ENCODE measurements at places on chromosomes 12 and 14.

GRCh38 chr12:104360157-104360556 lies 56.6 kb downstream of the EID3 start:
- peak; percentile 48 for DNase-seq

DNA sequence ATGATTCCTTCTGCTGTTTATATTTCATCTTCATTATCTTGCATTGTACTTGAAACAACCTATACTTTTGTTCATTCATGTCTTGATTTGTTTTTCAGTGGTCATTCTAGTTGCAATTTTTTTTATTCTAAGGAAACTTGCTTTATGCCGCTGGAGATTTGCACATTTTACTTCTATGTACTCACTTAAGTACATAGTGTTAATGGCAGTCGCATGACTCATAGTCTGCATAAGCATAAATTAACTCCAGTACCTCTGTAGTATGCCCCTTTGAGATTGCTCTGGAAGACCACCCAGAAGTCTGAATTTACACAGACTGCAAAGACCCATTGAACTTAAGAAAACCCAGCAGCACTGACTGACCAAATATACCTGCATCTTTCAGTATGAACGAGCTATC lies 77.0 kb downstream of the MSRB3 start:
- peak; percentile 22 for DNase-seq

DNA sequence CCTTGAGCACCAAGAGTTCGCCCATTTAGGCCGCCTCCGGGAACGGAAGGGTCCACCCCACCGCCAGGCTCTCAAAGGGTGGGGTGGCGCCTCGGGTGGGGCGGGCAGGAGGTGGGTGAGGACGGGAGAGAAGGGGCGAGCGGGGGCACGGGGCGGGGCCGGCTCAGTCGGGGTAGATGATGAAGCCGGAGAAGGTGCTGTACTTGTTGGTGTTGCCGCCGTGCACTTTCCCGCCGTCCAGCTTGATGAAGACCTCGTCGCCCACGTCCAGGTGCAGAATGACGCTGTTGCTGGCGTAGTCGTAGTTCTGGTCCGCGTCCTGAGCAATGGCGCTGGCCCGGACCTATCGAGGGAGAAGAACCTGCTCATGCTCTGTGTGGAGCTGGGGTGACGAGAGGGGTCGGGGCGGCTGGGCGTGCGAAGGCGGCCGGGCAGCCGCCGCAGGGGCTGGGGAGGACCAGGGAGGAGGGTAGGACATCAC lies 4.1 kb downstream of the C1QL4 start:
- DNase-seq, result no peak

DNA sequence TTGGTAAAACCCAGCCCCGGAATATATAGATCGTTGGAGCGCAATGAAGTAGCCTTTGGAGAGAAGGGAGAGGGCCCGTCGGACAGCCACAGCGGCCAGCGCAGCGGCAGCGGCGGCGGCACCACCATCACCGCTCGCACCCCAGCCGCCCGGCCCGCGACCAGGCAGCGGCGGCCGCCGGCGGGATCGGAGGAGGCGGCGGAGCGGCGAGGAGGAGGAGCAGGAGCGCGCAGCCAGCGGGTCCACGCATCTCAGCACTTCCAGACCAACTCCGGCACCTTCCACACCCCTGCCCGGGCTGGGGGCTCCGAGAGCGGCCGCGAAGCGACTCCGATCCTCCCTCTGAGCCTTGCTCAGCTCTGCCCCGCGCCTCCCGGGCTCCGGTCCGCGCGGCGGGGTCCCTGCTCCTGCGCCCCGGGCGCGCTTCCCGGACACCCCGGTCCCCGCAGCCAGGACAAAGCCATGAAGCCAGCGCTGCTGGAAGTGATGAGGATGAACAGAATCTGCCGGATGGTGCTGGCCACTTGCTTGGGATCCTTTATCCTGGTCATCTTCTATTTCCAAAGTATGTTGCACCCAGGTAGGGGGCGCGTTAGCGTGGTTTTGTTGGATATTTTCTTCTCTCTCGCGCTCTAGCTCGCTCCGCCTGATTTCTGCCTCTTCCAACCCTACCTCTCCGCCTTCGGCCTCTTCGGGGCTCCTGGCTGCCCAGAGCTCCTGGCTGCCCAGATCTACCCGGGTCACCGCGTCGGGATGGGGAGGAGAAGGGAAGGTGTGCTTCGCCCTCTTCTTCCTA lies 400 bp downstream of the CHST11 start:
- peak; percentile 79 for DNase-seq

DNA sequence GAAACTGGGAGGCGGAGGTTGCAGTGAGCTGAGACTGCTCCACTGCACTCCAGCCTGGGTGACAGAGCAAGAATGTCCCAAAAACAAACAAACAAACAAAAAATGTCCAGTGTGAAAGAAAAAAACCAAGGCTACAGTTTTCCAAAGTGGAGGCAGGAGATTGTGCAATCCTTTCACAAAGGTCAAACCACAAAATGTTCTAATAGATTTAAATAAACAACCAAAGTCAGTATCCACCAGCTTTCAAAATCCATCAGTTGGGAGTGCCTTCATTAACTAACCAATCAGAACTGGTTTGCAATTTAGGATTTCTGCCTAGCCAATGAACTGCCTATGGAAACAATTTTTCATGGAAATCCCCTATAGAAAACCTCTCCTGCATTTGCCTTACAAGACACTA lies 52.3 kb upstream of the TRIM9 start:
- peak; percentile 21 for DNase-seq

GRCh38 chr12:130804216-130804615 lies 34.8 kb downstream of the STX2 start:
- no peak for DNase-seq

- peak; percentile 52 for DNase-seq
Observed at GRCh38 chr14:69044965-69045555, 66.0 kb upstream of the ACTN1 start.

DNA sequence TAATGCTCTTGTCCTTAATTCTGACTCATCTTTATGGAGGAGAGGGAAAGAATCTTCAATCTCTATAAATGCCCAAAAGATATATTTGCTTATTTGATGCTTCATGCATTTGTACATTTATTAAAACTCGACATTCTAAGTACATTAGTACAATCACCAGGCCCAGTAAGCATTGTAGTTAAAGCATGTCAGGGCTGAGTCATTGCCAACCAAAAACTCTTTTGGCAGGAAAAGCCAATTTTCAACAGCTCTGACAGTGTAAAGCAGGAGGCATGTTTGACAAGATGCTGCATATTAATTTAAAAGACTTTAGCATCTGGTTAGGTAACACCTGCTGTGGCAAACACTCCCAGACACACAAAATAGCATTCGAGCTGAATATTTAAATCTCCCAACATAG lies 290.9 kb downstream of the PPFIA2 start:
- peak; percentile 79 for DNase-seq

DNA sequence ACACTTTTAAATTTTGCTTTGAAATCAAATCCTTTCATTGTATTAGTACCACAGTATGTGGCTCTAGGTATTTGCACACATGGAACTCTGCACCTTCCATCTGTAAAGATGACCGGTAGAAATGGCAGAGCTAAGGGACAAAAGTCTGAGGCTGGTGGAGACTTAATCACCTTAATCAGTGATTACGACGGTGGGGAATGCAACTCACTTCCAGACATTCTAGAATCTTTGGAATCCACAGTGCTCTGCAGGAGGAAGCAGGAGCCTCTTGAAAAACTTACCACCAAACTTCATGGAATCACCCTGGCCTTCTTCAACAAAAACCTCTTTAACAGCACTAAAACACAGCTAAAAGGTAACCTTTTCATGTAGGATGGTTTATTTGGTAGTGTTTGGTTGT lies 3.9 kb upstream of the DACT1 start:
- peak; percentile 34 for DNase-seq

DNA sequence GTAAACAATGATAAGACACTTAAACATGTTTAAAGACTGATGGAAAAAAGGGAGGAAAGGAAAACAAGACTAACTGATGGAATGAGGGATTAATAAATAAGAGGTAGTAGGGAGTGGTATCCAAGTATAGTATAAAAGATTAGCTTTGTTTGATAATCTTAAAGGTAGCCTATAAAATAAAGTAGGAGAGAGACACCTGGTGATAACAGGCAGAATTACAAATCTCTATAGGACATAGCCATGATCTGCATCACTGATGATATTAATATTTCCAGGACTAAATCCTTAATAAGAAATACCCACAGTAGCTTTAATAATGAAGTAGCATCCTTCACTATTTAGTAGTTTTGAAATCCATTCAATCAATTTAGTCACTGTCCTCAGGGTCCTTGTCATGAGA lies 30.4 kb downstream of the DLGAP5 start:
- peak; percentile 61 for DNase-seq

DNA sequence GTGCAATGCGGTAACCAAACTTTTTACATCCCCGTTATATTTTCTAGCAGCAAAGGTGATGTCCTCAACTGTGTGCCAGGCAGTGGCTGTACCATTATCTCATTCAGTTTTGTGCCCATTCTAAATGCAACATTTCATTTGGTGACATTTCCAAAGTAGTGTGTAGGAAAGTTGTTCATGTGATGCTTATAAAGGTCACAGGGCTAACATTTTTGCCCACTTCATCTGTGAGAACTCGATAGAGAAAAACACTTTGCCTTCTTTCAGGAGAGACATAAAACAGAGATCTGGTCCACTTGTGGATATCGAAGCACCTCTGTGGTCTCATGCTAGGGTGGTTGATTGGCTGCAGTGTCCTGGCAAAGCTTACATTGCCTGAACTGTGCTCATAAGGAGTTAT lies 414.2 kb upstream of the PDE3A start:
- DNase-seq, result no peak

GRCh38 chr14:98131406-98131805 lies 1140.6 kb downstream of the BCL11B start:
- DNase-seq, result no peak

DNA sequence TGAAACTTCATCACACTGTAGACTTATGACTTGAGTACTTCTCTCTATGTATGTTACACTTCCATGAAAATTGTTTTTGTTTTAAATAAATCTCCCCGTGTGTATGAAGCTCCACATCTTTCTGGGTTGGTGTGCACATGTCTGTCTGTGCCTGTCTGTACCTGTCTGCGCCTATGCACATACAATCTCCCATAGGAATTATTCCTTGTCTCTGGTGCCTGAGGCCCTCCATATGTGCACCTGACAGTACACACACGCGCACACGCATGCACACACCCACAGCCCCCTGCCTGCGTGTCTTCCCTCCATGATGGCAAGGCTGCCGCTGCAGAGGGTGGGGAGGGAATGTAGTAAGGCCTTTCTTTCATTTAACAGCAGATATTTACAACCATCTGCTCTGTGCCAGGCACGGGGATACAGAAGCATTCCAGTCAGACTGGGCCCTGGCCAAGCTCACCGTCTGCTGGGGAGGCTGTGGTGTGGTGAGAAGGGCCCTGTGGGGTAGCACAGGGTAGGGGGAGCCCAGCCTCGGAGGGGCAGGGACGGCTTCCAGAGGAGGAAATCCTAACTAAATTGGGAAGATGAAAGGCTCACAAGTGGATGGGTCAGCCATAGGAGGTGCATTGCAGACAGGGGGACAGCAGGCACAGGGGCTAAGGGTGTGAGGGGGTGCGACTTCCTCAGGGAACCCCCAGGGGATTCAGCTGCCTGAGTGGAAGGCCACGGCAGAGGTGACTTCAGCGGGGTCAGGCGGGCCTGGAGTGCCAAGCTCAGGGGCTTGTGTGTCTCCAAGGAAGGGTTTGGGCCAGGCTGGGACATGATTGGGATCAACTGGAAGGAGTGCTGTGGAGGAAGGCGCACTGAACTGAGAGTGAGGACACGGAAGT lies 26.1 kb downstream of the KRT8 start:
- no peak for DNase-seq

GRCh38 chr12:90298289-90298948 lies 589.8 kb upstream of the ATP2B1 start:
- no peak for DNase-seq

GRCh38 chr14:92121207-92121669 lies 268 bp downstream of the NDUFB1 start:
- peak; percentile 71 for DNase-seq

DNA sequence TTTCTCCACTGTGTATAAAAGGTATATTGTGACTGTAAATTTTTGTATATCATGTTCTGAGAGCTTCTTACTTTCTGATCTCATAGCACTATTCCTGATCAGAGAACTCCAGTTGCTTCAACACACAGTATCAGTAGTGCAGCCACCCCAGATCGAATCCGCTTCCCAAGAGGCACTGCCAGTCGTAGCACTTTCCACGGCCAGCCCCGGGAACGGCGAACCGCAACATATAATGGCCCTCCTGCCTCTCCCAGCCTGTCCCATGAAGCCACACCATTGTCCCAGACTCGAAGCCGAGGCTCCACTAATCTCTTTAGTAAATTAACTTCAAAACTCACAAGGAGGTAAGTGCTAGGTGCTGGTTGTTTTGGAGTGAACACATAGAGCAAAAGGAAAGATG lies 30.9 kb downstream of the CKB start:
- DNase-seq, result no peak

- DNase-seq, result no peak
Observed at GRCh38 chr12:15453613-15454012, 131.3 kb downstream of the PTPRO start.

DNA sequence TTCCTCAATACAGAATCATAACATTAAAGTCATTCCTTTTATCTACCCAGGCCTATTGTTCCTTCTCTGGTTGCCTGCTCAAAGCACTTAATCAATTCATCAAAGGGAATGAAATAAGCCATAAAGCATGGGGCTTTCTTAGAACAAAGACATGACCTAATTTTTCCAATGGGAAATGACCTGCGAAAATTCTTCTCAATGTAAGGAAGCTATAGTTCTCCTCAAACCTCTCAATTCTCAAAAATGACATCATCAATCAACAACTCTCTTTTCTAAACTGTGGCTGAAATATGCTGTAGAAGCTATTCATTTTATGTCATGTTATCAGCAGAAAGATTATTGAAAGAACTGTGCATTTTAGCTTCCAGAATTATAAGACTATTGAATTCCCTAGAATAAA lies 116.0 kb upstream of the PTPRR start:
- no peak for DNase-seq

DNA sequence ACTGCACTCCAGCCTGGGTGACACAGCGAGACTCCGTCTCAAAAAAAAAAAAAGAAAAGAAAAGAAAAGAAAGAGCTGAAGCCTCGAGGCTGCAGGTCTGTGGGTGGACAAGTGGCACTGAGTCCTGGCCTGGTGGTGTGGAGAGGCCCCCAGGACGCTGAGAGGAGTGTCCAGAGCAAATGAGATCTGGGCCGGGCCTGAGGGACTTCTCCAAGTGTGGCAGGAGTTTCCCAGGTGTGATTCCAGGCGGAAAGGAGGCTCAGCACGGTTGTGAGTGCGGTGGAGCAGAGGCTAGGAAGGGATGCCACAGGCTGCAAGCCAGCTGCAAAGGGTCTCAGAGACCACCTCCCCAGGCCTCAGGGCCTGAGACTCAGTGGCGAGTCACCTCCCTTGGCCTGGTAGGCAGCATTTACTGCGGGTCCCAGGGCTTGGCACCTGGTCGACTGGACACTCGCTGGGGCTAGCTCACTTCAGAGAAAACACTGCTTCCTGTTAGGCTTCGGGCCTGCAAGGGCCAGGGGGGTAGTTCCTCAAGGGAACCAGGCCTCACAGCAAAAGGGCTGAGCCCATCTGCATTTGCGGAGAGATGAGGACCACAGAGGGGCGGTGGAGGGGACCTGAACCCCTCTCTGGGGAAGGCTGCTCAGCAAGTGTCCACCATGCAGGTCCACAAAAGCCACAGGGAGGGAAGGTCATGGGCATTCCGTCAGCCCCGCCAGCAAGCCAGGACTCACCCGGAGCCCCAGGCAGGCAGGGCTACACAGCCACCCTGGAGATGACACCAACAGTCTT lies 11.7 kb downstream of the TTC7B start:
- DNase-seq, result no peak

- no peak for DNase-seq
Observed at GRCh38 chr12:132739600-132740312, 21.9 kb downstream of the ANKLE2 start.

GRCh38 chr12:67710582-67710981 lies 62.0 kb downstream of the DYRK2 start:
- DNase-seq, result peak; percentile 66

All from GM23248 (cell line).